CD8-positive, alpha-beta memory T cell (primary cell): ENCODE measurements at places on chromosomes 13 and 19.

GRCh38 chr19:18388100-18388959 lies 2.4 kb downstream of the GDF15 start:
- no peaks in the 10 kb centered on the region for H3K4me1 ChIP-seq
- H3K4me3 ChIP-seq = peak overlapping the region; percentile 45
- H3K27ac ChIP-seq = peak overlapping the region; percentile 61
- H3K27me3 ChIP-seq = peaks cover 22% of the 10 kb centered on the region
- peak; percentile 73 for DNase-seq

GRCh38 chr19:36973021-36973843 lies 57.1 kb downstream of the ZNF568 start:
- H3K36me3 ChIP-seq = no peaks in the 10 kb centered on the region
- DNase-seq = peak; percentile 67
- peak overlapping the region; percentile 72 for H3K4me3 ChIP-seq
- no peaks in the 10 kb centered on the region for H3K27me3 ChIP-seq
- H3K27ac ChIP-seq = peak overlapping the region; percentile 45
- H3K4me1 ChIP-seq = peaks cover 16% of the 10 kb centered on the region

- H3K27me3 ChIP-seq = no peaks in the 10 kb centered on the region
- no peak overlapping the region for H3K27ac ChIP-seq
- no peaks in the 10 kb centered on the region for H3K36me3 ChIP-seq
- peaks cover 9% of the 10 kb centered on the region for H3K4me1 ChIP-seq
- DNase-seq = no peak
- H3K4me3 ChIP-seq = no peak overlapping the region
Observed at GRCh38 chr13:41137241-41137640, 4.6 kb upstream of the KBTBD6 start.

- H3K4me3 ChIP-seq = no peak overlapping the region
- H3K27me3 ChIP-seq = no peaks in the 10 kb centered on the region
- DNase-seq = no peak
- no peak overlapping the region for H3K27ac ChIP-seq
Observed at GRCh38 chr13:108363666-108364065, 94.1 kb downstream of the TNFSF13B start.

DNA sequence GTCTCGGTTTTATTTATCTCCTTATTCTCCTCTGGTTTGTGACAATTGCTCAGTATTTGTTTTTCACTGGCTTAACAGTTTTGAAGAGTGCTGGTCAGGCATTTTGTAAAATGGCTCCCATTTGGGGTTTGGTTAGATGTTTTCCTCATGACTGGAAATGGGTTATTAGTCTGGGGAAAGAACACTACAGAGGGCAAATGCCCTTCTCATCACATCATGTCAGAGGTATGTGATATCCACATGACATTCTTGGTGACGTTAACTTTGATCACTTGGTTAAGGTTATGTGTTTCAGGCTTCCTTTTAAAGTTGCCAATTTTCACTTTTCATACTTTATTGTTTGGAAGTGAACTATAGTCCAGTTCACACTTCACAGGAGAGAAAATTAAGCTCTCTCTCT lies 74.8 kb upstream of the KLHL1 start:
- no peaks in the 10 kb centered on the region for H3K4me1 ChIP-seq
- no peak for DNase-seq
- H3K27ac ChIP-seq = no peak overlapping the region
- H3K27me3 ChIP-seq = no peaks in the 10 kb centered on the region
- H3K36me3 ChIP-seq = no peaks in the 10 kb centered on the region

GRCh38 chr19:44202974-44203373 lies 9.4 kb upstream of the ZNF227 start:
- no peaks in the 10 kb centered on the region for H3K36me3 ChIP-seq
- no peaks in the 10 kb centered on the region for H3K4me1 ChIP-seq
- H3K27me3 ChIP-seq = no peaks in the 10 kb centered on the region
- no peak for DNase-seq
- no peak overlapping the region for H3K27ac ChIP-seq
- H3K4me3 ChIP-seq = no peak overlapping the region

GRCh38 chr19:6534451-6535093 lies 3.7 kb downstream of the TNFSF9 start:
- H3K4me3 ChIP-seq = no peak overlapping the region
- no peak for DNase-seq
- H3K27ac ChIP-seq = no peak overlapping the region

DNA sequence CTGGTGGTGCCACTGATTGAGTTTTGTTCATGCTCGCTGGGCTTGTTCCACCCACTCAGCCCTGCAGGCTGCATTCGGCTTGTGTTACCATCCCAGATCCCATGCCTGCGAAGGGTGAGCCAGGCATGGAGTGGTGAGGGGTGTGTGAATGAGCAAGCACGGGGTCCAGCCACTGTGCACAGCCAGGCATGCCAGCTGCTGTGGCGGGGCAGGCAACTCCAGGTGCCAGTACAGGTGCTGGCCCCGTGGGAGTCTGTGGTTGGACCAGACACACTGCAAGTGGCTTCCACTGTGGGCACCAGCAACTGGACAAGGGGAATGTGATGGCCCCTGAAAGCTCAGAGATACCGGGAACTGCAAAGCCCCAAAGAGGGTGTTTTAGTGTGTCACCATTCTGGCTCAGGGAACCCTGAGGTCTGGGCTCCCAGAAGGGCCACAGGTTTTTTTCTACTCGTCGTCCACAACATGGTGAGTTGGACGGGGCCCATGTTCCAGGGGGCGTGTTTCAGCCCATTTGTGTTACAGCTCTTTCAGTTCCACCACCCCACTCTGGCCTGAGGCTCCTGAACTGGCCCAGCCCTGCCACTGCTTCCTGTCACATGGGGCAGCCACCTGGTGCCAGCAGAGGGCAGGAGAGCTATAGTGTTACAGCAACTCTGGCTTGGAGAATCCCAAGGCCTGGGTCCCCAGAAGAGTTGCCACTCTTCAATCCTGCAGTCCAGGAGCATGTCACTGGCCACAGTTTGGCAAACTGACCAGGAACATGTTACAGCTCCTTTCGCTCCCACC lies 217.0 kb upstream of the OBI1 start:
- H3K4me3 ChIP-seq = no peak overlapping the region
- no peaks in the 10 kb centered on the region for H3K4me1 ChIP-seq
- no peak overlapping the region for H3K27ac ChIP-seq
- no peaks in the 10 kb centered on the region for H3K27me3 ChIP-seq
- H3K36me3 ChIP-seq = no peaks in the 10 kb centered on the region

GRCh38 chr19:16115301-16116039 lies 3.8 kb downstream of the RAB8A start:
- peaks cover 55% of the 10 kb centered on the region for H3K4me1 ChIP-seq
- no peak overlapping the region for H3K27ac ChIP-seq
- no peak overlapping the region for H3K4me3 ChIP-seq
- H3K36me3 ChIP-seq = peaks cover 15% of the 10 kb centered on the region
- DNase-seq = no peak
